Germinal center (tissue), 1 donor: ENCODE measurements at places on chromosomes 3 and 15.

DNA sequence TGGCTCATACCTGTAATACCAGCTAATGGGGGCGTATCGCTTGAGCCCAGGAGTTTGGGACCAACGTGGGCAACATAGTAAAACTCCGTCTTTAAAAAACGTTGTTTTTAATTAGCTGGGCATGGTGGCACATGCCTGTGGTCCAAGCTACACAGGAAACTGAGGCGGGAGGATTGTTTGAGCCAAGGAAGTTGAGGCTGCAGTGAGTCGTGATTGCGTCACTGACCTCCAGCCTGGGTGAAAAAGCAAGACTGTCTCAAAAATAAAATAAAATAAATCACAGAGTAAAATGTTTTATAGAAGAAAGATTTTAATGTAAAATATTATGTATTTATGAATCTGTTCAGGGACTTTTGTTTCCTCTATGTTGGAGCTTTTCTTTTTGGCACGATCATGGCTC lies 15.3 kb upstream of the STRIT1 start:
- no peak for DNase-seq

DNA sequence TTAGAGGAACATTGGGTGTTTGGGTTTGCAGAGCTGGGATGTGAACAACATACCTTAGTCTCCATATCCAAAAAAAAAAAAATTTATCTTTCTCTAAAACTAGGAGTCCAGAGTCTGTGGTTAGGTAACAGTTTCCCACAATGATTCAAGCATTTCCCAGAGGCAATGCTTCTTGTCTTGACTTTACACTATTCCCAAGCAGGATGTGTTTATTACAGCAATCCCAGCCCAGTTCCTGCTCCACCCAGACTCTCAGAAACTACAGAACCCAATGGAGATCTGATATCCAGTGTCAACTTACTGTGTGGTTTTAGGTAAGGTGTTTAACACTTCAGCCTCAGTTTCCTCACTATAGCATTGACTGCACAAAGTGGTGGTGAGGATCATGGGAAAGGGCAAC lies 2.3 kb upstream of the C3orf62 start:
- DNase-seq: no peak

GRCh38 chr15:92597548-92597947 lies 58.0 kb downstream of the FAM174B start:
- DNase-seq: no peak

- DNase-seq: no peak
These were observed 19.6 kb upstream of the SRP14 start for GRCh38 chr15:40058476-40059140.

DNA sequence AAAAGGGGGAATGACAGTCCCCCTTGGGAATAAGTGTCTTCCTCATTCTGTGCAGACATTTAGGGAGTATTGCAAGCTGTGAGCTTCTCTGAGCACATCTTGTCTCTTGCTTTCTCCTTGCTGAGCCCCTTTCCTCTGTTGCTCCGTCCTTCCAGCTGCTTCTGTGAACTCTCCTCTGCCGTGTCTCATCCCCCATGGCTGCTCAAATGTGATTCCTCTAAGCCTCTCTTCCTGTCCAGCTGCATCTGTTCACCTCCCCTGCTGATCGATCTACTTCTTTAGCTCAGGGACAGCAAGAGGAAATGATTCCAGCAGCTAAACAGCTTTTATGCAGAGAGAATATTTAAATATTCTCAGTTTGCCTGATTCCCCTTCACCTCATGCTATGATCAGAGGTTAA lies 328.0 kb upstream of the DNAJC19 start:
- DNase-seq: no peak

DNA sequence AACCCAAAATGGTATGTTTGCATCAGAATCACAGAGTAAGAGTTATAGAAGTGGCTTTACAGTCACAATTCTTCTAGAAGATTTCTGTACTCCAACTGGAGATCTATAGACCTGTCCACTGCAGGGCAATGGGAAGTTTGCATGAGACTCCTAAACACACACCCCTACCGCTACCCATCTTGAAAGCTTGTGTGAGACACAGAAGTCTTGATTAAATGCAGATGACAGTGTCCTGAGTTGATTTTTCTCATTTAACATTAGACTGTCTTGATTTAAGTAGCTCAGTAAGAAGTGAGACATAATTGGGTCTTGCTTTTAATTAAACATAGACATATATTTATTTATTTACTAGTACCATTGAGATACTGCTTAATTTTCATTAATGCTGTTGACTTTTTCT lies 54.4 kb downstream of the CD47 start:
- DNase-seq: no peak

DNA sequence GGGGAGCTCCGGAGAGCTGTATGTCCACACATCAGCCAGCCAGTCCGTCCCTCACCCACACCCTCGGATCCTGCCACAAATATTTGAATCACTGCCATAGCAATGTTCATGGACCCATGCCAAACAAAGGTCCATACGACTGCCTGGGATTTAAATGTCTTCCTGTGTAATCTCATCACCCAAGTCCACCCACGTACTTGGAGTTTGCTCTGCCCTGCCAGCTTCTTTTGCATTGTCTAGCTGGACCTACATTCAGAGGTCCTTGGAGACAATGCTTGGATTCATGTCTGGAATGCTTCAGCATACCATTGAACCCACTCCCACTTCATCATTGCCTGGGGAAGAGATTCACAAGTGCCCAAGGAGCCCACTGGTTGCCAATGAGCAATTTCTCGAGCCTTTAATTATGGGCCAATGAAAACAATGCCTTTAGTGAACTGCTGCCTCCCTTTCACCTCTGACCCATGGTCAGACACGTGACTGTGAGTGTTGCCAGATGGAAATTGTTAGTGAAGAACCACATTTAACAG lies 90.4 kb upstream of the PHLDB2 start:
- no peak for DNase-seq

- no peak for DNase-seq
These were observed 150.3 kb upstream of the NR2F2 start for GRCh38 chr15:96180087-96180748.

GRCh38 chr15:98775498-98776230 lies 127.3 kb downstream of the IGF1R start:
- DNase-seq: no peak

DNA sequence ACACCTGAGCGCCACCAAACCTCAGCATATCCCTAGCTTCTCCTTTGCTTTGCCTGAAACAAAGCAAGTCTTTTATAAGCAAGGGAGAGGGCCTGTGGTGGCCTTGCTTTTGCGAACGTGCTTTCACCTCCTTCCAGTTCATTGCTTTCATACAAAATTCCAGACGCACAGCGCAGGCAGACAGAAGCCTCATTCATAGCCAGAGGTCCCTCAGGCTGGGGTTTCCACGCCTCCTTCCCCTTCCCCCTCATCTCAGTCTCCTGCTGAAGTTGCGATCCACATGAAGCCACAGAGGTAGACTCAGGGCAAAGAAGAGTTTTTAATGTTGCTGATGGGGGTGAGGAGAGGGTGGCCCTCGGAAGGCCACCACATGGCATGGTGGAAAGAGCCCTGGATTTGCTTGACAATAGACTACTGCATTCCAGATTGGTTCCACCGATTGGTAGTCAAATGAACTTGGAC lies 59.4 kb upstream of the FLNB start:
- DNase-seq: no peak

DNA sequence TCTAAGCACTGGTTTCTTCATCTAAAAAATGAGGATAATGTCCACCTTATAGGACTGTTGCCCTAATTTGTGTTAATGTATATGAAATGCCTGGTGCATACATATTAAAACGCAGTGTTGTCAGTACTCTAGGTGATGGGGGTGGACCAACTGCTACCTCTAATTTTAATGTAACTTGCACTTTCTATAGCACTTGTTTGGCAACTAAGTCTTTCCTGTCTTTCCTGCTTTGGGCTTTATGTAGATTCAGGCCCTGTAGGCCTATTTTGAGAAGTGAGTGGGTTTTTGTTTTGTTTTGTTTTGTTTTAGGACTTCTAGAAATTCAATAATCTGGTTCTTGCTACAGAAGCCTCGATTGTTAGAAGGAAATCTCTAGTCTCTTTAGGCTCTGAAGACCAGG lies 21.2 kb downstream of the SLC7A14 start:
- no peak for DNase-seq

GRCh38 chr3:62839748-62840147 lies 35.5 kb downstream of the CADPS start:
- no peak for DNase-seq

DNA sequence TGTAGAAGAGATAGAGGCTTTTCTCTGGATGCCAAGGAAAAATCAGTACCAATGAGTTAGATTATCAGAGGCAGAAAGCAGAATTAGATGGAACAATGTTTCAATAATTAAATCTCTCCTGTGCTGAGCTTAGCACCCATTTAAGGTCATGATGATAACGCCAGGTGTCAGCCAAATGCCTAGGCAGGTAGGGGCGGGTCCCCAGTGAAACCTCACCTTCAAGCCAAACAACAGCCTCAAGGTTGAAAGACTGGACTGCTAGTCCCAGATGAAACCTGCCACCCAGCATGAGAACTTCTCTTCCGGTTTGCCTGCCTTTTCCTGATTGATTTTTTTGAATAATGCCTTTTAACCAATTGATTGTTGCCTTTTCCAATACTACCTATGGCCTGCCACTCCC lies 363.0 kb downstream of the PLOD2 start:
- no peak for DNase-seq

- DNase-seq: no peak
These were observed 26.4 kb downstream of the TYRO3 start for GRCh38 chr15:41585127-41586047.

DNA sequence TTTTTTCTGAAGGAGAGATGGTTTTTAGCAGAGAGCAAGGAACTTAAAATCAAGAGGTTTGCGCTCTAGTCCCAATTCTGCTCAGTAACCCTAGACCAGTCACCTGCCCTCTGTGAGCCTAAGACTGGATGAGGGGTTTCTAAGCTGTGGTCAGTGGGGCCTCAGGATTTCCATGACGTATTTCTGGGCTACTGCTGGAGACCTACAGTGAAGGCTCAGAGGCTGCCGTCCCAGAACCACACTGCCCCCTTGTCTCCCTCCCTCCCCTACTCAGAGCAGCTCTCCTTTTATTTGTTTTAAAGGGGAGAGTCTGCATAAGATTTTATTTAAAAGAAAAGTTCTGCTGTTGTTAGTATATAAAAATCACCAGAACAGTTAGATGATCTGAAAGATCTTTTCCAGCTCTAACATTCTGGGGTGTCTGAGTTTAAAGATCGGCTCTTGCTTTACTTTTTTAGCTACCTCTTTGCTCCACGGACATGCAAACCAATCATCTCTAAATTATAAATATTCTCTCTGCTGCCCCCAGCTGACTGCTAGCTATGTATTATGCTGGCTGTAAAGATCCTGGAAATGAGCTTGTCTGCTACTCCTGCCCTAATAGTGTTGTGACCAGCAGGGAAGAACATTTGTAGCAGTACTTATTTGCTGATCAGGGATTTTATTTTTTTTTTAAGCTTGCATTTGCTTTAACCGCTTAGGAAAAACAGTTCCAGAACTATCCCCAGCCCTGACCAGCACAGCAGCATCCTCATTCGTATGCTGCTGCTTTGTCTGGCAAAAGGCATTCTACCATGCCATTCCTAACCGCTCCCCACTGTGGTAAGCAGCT lies 28.6 kb upstream of the NDUFB4 start:
- DNase-seq: no peak

DNA sequence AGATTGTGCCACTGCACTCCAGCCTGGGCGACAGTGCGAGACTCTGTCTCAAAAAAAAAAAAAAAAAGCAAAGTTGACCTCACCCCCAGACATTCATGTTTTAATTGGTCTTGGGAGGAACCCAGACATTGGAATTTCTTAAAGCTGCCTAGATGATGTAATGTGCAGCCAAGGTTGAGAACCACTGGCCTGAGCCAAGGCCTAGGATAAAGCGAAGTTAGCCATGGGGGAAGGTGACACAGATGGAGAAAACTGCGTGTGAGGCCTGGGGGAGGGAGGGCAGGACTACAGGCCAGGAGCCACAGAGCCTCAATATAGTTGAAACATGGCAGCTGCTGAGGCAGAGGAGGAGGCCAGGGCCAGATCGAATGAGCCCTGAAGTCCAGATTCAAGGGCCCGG lies 21.0 kb downstream of the GLB1 start:
- DNase-seq: no peak
